ENCODE measurements at places on chromosomes 16 and 17.

DNA sequence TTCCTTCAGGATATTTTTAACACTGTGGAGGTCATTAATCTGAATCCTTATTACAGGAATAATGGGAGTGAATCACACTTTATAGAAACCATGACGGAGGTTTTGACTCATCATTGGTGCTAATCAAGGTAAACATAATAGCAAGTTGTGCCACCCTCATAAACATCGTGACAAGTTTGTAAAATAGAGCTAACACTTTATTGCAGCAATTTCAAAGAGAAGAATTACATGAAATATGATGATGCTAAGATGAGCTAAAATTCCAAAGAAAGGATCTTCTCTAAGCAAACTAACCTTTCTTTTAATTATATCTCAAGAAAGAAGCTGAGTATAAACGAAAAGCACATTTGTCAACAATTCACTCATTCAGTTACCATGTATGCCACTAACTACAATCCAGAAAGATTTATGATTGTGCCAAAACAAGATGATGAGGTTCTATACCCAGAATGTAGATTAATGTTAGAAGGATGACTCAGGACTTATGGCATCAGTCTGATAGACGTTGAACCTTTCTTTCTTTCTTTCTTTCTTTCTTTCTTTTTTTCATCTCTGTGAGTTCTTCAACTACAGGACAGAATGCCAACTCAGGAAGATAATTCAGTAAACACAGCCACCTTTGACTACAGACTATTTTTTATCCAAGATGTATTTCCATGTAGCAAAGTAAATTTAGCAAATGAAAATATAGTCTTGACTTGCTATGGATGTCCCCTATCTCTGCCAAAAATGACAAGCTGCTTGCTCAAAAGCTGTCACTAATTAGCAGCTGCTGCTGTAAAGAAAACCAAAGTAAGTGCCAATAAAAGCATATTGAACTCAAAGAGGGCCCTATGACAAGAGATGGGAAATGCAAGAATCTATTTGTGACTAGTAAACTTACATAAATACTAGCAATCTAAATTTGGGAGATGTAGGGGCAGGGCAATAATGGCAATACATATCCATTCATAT is 23.3 kb downstream of the STAT5B start:
- DNase-seq, result no peak

DNA sequence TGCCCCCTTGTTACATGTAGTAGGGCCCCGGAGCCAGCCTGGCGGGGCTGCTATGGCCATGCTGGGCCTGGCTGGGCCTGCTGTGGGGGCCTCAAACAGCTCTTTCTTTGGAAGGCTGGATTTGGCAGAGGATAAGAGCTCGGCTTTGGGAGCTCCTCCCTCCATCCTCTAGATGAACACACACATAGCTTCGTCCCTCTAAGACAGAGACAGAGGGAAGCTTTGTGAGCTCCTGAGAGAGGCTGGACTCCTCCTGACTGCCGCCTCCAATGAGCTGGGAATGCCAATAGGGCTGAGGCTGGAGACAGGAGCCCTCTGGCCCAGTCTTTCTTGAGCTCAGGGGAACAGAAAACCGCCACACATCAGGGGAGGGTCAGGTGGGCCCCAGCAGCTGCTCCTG is 37.3 kb upstream of the CDC42EP4 start:
- no peak for DNase-seq

DNA sequence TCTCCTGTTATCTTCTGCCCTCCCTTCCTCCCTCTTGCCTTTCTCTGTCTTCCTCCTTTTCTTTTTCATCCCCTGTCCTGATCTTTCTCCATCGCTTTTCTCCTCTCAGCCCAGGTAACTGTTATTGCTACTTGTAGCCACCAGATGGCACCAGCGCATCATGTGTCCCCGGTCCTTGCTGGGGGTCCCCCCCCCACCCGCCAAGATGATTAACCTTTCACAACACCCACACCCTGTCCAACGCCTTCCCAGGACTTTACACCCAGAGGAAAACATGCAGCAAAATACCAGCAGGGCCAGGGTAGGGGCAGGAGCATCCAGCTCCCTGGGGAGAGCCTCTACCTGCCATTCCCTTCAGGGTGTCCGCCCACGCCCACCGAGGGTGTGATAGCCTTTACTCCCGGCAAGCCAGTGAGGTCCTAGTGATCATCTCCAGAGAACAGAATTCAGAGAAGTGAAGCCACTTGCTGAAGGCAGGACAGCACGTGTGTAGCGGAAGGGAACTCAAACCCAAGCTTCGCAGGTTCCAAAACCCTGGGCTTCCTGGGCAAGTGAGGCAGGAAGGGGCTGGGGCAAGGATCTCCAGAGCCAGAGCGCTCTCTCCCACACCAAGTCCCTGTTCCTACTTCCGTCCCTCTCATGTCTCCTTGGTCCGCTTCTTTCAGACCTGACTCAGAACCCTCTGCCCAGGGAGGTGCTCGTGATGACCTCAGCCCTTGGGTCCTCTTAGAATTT is 13.4 kb upstream of the TAC4 start:
- DNase-seq, result peak; percentile 51

DNA sequence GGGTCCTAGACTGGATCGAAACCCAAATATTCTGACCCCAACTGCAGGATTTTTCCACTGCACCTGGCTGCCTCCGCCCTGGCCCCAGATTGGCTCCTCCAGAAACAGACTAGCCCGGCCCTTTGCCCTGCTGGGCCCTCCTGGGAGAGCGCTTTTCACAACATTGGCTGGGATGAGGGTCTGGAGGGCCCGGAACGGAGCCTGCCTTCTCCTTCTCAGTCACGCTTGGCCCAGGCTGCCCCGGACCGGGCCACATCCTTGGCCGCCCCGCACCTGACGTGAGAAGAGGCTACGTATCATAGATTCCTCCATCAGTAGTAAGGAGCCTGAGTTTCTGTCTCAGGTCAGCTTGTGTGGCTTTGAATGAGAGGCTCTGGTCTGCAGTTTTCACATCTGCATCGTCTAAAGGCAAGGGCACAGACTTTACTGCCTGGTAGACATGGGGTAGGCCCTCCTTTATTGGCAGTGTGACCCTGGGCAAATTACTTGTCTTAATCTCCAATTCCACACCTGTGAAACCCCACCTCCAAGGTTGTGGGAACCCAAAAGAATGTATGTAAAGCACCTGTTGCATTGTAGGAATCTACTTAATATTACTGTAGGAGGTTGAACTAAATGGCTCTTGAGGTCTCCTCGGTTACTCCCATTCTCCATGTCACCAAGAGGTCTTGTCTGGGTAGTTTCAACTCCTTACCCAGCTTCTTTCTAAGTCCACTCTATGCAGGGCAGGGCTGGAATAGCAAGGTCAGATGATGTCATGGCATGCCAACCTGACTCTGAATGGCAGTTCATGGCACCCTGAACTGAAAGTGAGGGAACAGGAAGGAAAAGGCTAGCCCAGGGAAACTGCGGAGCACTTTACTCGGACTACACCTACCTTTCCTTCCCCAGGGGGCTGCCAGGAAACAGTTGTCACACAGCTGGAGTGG is 661 bp downstream of the LRRC3C start:
- DNase-seq, result no peak

- DNase-seq, result no peak
Measured at GRCh38 chr17:19750835-19751234, 2.7 kb upstream of the ALDH3A1 start.

- no peak for DNase-seq
Measured at GRCh38 chr17:82661717-82662683, 13.8 kb upstream of the WDR45B start.

GRCh38 chr17:16880121-16880842 is 91.6 kb downstream of the TNFRSF13B start:
- DNase-seq, result no peak

GRCh38 chr16:72728516-72728915 is 319.4 kb downstream of the ZFHX3 start:
- no peak for DNase-seq

DNA sequence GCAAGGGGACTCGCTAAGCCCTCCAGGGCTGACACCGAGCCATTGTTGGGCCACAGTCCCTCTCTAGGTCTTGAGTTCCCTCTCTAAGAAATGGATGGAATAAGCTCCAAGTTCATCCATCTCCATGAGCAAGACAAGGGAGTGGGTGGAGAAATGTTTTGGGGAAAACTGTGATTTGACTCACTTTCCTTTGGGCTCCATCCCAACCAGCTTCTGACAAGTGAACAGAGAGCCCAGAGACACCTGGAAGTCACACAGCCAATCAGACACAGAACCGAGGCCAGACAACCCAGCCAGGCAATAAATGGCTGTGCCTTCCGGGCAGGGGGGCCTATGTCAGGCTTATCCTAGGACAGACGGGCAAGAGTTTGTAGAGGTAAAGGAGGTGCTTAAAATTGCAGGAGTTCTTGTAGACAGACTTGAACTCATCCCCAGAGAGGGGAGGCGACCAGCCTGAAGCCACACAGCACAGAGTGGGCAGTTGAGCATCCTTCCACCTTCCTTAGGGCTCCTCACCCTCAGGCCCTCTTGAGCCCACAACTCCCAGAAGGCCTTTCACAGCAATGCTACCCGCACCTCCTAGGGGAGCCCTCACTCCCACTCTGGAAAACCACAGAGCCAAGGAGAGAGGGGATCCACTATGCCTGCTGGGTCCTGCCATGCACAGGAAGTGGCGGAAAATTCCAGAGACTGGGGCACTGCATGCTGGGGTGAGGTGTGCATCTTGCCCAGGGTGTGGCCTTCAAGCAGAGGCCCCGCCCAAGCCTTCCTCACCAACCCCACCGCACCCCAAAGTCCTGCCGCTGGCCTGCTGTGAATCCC is 9.5 kb upstream of the FAM83G start:
- DNase-seq, result no peak

GRCh38 chr17:37160944-37161343 is 212.2 kb downstream of the AATF start:
- no peak for DNase-seq

DNA sequence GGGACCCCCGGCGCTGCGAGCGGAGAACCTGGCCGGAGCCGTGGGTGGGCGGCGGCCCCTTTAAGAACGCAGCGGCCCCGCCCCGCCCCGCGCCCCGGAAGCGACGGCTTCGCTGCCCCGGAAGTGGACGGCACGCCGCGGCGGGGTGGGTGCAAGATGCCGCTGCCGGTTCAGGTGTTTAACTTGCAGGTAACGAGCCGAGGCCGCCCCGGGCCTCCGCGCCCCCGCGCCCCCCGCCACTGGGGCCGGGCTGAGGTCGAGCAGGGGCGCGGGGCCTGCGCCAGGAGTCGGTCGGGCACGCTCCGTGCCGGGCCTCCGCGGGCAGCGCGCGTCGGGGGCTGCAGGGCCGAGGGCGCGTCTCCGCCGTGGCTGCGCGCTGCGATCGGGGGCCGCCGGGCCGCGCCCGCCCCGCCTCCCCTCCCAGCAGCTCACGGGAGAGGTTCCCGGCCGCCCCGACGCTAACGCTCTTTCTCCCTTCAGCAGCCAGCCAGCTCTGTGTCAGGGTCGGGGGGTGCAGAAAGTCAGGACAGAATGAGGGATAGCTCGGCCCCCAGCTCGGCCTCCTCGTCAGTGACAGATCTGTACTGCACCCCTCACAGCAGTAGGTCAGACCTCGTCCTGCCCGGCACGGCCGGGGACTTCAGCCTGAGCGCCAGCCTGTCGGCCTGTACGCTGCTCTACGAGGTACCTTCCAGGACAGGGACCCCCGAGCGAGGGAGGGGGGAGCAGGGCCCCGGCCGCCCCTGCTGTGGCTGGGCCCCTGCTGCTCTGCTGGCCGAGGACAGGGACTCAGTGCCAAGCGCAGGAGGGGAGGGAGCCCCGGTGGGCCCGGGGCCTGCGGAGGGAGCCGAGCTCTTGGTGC is at the start of the genes GPS1 and RFNG:
TSS of gene GPS1 (plus strand) at position 123 of the 862 bp plus-strand sequence. CDS start at position 157, 34 bp downstream.
TSS of gene RFNG (minus strand) at position 36 of the 862 bp plus-strand sequence. CDS start 45 bp downstream, outside the sequence.
- peak; percentile 75 for DNase-seq

GRCh38 chr17:10120109-10120485 is 78.3 kb downstream of the GAS7 start:
- no peak for DNase-seq

- no peak for DNase-seq
Measured at GRCh38 chr16:85709766-85710585, 21.2 kb upstream of the GINS2 start.

GRCh38 chr16:67447508-67448076 is 16.7 kb downstream of the HSD11B2 start:
- DNase-seq, result peak; percentile 32

GRCh38 chr17:47275245-47275984 is 21.8 kb downstream of the ITGB3 start:
- no peak for DNase-seq

DNA sequence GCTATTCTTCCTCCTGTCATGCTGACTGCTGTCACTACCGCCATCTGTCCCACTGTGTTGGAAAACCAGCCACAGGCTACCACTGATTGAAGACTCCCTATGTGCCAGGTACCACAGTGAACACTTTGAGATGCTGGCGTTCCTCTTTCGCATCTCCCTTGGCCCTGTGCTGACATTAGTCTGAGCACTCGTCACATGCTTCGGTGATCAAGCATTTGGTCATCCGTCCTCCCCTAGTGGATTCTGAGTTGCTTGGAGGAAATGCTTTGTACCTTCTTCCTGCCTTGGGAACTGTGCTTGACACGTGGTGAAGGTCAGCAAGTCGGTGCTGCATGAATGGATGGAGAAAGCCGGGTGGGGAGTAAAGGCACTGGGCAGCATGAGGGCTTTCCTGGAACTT is 260.1 kb downstream of the SNX29 start:
- no peak for DNase-seq

DNA sequence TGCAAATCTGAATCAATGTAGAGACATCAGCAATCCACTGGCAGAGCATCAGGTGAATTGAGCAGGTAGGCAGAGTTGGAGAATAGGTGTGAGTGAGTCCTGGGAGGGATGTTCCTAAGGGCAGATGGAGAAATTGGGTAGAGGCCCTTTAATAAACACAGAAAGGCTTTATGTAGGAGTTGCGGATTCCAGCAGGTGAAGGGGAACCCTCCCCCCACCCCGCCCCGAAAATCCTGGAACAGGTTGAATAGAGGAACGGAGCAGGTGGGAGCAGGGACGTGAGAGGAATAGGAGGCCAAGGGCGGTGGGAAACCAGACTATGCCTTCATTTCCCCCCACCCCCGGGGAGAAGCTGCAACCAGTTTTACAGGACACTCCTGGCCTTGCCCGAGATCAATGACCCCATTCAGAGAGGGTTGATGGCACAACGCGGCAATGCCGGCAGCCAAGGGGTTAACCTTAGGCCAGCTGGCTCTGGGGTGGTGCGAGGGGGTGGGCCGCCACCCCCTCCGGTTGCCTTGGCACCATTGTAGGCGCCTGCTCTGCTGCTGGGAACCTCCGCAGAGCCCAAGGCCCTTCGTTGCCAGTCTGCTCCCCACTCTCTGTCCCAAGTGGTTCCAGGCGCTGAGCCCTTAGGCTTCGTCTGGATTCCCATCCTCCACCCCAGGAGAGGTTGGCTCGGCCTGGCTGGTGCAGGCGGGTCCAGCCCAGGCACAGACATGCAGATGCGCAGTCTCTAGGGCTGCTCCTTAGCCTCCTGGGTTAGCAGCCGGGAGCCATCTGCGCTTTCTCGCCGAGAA is 814 bp upstream of the RUNDC3A start:
- no peak for DNase-seq

Measured in T-helper 9 cell (primary cell).